ENCODE measurements at places on chromosomes 1 and 21.

- no peak for DNase-seq
Measured at GRCh38 chr1:47564570-47564969, 126.7 kb downstream of the FOXD2 start.

GRCh38 chr1:11841245-11842153 is 6.1 kb downstream of the NPPA start:
- DNase-seq: no peak

- DNase-seq: no peak
Measured at GRCh38 chr1:93614541-93614940, 67.1 kb downstream of the BCAR3 start.

GRCh38 chr1:162327788-162328165 is 48.9 kb downstream of the SPATA46 start:
- no peak for DNase-seq

GRCh38 chr1:179955731-179956130 is 1.1 kb downstream of the CEP350 start:
- DNase-seq: no peak

DNA sequence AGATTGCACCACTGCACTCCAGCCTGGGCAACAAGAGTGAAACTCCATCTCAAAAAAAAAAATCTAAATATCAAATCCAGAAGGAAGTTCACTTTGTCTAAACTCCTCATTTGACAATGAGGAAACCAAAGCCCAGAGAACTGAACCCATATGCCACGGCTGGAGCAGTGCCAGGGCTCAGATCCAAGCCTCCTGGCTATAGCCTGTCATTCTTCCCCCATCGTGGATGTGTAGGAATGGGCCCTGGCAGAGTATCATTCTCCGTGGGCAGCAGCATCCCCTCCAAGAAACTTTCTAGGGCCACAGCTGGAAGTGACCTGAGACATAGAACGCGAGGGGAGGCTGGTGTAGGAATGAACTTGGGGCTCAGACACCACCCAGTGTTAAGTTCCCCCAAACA is 47.2 kb downstream of the CAPN9 start:
- no peak for DNase-seq
